Naive thymus-derived CD4-positive, alpha-beta T cell (primary cell): ENCODE measurements at places on chromosomes 7 and 10. TPM values are rescaled to one million over a fixed set of nuclear protein-coding genes. Genes with fewer than 3 reads are reported as not detected.

TMEM225B gene
- 1.9 TPM for total RNA-seq

SYCE1 gene
- 0.41 and 1.1 TPM in 2 replicates for total RNA-seq

BMPER gene
- 0.44 TPM for total RNA-seq

SP4 gene
- 45.8 TPM for total RNA-seq

COMTD1 gene
- total RNA-seq = 16.1 TPM

FAM237B gene
- not detected in 2 replicates for total RNA-seq

GALNT17 gene
- total RNA-seq = not detected

PGAM2 gene
- 0.25 and 0.73 TPM in 2 replicates for total RNA-seq

TRPV5 gene
- not detected for total RNA-seq

IGFBP3 gene
- total RNA-seq = 8.5 TPM

SPRN gene
- total RNA-seq = not detected

CCDC146 gene
- total RNA-seq = 13.0 TPM

GPR15LG gene
- total RNA-seq = not detected
